Activated B cell treated with CpG ODN at 0.5 μM for 24 hours (primary cell): ENCODE measurements at places on chromosomes 7 and 10. TPM values are rescaled to one million over a fixed set of nuclear protein-coding genes. Genes with fewer than 3 reads are reported as not detected.

GRCh38 chr7:42235741-42236161 lies 1.3 kb downstream of the GLI3 start:
- no peak for DNase-seq
- H3K4me3 ChIP-seq = peak overlapping the region; percentile 72
- peaks cover 20% of the 10 kb centered on the region for H3K4me1 ChIP-seq

GRCh38 chr7:94056796-94057207 lies 52.6 kb upstream of the BET1 start:
- H3K27ac ChIP-seq = no peak overlapping the region
- H3K36me3 ChIP-seq = no peaks in the 10 kb centered on the region
- H3K4me3 ChIP-seq = no peak overlapping the region
- no peak for DNase-seq

DNA sequence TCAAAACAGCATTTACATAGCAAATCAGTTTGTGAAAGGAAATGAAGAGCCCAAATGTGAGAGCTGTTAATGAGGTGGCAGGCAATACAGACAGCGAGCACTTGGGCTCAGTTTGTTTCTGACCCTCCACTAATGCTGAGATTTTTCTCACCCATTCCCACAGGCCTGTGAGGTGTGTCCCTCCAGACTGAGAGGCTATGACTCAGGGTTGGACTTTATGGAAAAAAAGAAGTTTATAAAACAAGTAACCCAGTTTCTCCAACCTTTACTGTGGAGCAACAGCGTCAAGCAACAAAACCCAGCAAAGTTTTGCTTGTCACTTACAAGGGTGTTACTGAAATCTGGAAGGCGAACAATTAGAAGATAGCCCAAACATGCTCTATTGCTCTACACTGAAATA lies 4.9 kb upstream of the FEZF1 start:
- no peak for DNase-seq
- H3K4me3 ChIP-seq = no peak overlapping the region
- H3K27me3 ChIP-seq = peaks cover 59% of the 10 kb centered on the region
- no peak overlapping the region for H3K27ac ChIP-seq
- no peaks in the 10 kb centered on the region for H3K36me3 ChIP-seq
- H3K4me1 ChIP-seq = peaks cover 7% of the 10 kb centered on the region

INHBA gene
- 0.16 TPM in 1 of 2 replicates, not detected in the other for total RNA-seq

- DNase-seq = peak; percentile 41
- H3K27ac ChIP-seq = no peak overlapping the region
- H3K27me3 ChIP-seq = peaks cover 52% of the 10 kb centered on the region
- H3K4me3 ChIP-seq = peak overlapping the region; percentile 41
- peaks cover 13% of the 10 kb centered on the region for H3K4me1 ChIP-seq
Measured at GRCh38 chr10:49398000-49398861, 2.3 kb upstream of the DRGX start.

- no peaks in the 10 kb centered on the region for H3K36me3 ChIP-seq
- peaks cover 2% of the 10 kb centered on the region for H3K27me3 ChIP-seq
- H3K27ac ChIP-seq = no peak overlapping the region
- peak; percentile 31 for DNase-seq
- H3K4me1 ChIP-seq = no peaks in the 10 kb centered on the region
Measured at GRCh38 chr10:93554760-93555432, 11.6 kb upstream of the FFAR4 start.

- no peaks in the 10 kb centered on the region for H3K4me1 ChIP-seq
- no peak overlapping the region for H3K4me3 ChIP-seq
- H3K36me3 ChIP-seq = peaks cover 20% of the 10 kb centered on the region
Measured at GRCh38 chr10:101601541-101601940, 13.4 kb downstream of the DPCD start.
